ENCODE measurements at places on chromosomes 11 and 22.

DNA sequence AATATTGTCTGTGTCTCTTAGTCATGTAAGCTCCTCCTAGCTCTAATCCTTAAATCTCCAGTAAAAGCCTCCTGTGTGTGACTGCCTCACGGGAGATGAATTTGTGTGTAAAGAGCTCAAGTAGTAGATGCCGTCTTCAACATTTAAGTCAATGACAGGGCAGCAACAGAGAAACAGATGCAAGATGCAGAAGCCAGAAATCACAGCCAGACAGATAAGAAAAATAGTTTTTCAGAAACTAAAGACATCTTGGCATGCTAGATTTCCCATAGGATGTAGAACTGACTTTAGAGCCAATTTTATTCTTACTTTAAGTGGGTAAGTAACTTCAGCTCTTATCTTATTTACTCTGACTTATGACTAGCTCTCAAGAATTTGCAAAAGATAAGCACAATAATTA lies 652.8 kb downstream of the KCNA4 start:
- no peak for DNase-seq

DNA sequence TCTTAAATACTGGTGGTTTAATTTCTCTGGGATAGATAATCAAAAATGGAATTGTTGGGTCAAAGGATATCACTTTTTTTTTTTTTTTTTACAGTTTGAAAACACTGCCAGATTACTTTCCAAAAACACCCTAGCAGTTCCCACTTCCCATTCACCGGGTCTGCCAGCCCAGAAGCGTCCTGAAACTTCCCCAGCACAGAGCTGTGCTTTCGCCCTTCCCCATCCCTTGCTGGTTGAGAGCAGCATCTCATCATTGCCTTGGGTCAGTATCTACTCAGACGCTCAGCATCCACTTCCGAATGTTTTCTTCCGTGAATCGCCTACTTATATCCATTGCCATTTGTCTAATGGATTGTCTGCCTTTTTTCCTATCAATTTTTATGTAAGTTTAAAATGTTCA lies 5.5 kb downstream of the CERK start:
- no peak for DNase-seq

DNA sequence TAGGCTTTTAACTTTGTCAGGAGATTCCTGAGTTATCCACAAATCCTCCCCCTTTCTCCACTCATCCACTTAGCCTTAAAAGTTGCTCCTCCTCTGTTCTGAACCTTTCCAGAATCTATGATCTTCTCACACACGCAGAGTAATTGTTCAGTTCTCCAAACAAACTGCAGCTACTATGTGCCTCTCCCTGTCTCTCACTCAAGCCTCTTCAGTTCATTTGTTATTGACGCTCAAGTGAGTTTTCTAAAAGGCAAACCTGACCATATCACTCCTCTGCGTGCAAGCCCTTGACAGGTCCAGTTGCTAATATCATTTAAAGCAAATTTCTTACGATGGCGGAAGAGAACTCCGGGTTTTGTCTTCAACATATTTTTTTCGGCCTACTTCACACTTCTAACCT lies 1169.7 kb upstream of the TENM4 start:
- DNase-seq = no peak

- DNase-seq = no peak
These were observed 5.5 kb upstream of the FXYD2 start for GRCh38 chr11:117830072-117830471.

GRCh38 chr11:59413646-59414045 lies 12.6 kb downstream of the OR5A2 start:
- DNase-seq = no peak

GRCh38 chr11:46352063-46352841 lies 5.0 kb downstream of the DGKZ start:
- peak; percentile 77 for DNase-seq

DNA sequence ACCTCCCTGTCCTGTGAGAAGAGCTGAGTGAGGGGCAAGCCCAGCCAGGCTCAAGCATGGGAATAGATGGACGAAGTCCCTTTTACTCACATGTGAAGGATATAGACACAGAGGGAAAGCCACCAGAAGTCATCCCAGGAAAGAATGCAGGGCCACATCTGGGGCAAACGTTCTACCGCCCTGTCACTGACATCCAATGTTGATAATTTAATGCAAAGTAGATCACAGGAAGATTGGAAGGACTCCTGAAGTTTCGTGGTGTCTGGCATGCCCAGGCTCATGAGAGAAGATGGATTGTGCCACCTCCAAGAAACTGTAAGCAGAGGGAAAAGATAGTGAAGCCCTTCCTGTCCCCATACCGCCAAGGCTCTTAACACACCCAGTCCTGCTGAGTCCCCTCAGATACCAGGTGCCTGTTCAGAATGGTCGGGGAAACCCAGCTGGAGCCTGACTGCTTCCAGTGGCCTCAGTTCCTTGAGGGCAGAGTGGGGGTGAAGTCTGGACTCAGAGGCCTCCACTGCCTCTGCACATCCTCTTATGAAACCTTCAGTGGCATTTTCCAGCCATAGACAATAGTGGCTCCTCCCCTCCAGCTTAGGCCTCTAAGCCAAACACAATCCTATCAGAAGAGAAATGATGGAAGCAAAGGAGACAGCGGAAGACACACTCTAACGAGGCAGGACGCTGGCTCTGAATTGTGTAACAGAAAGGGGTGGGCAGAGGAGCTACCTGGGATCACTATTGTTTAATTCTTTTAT lies 7.5 kb upstream of the STK33 start:
- DNase-seq = no peak

All from CD8-positive, alpha-beta memory T cell (primary cell).